AG08395 (cell line): ENCODE measurements at places on chromosomes 3 and 15.

DNA sequence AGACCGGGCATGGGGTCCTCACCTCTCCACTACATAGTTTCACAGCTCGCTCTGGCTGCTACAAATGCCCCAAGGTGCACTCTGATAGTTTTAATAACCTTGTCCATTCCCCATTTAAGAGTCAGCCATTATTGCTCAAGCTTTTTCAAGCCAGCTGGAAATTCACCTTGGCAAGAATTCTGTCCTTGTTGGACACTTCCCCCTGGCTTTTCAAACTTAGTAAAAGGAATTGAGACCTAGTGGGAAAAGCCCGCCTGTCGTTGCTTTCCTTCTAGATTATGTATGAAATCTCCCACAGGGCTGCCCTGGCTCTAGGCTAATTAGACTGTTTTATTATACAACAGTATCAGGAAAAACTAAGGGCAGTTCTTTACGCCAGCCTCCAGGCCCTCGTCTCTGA, 293.7 kb upstream of the GADL1 start:
- DNase-seq, result no peak

DNA sequence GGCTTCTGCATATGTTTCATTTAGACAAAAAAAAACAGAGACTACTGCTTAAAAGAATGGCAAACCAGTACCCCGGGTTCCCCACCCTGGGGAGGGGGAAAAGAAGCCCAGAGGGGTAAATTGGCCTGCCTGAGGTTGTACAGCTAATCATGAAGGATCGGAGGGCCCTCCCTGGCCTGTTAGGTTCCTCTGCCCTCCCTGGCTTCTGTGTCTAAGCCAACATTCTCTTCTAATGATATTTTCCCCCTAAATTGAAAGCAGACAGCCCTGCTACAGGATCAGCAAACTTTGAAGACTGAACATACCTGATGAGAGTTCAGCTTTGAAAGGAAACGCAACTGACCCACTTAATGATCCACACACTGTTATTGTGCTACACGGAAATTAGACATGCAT, 2.5 kb downstream of the ARHGAP31 start:
- no peak for DNase-seq

- DNase-seq, result no peak
These were observed 112.8 kb downstream of the NSUN3 start for GRCh38 chr3:94175677-94176076.

DNA sequence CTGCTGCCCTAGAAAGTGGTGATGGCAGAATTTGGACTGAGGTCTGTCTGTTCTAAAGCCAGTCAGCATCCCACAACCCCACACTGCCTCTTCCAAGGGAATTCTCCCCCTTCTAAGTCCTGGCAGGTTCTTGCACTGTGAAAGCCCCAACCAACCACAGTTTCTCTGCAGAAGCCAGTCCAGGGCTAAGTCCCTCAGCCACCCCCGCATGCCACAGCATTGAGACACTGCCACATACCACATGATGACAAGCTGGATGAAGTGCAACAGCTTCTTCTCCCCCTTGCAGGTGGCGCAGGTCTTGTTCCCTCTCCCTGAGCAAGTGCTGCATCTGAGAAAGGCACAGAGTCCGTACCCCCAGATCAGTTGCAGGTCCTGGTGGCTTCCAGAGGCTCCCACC, 18.6 kb downstream of the SSUH2 start:
- DNase-seq, result peak; percentile 61

GRCh38 chr3:71262364-71263265, 320.9 kb downstream of the FOXP1 start:
- no peak for DNase-seq

GRCh38 chr3:74390121-74390877, 224.2 kb downstream of the CNTN3 start:
- DNase-seq, result peak; percentile 29

GRCh38 chr3:186644683-186645082, 4.5 kb downstream of the FETUB start:
- no peak for DNase-seq

- peak; percentile 10 for DNase-seq
These were observed 234.0 kb downstream of the MYRIP start for GRCh38 chr3:40043444-40043755.

DNA sequence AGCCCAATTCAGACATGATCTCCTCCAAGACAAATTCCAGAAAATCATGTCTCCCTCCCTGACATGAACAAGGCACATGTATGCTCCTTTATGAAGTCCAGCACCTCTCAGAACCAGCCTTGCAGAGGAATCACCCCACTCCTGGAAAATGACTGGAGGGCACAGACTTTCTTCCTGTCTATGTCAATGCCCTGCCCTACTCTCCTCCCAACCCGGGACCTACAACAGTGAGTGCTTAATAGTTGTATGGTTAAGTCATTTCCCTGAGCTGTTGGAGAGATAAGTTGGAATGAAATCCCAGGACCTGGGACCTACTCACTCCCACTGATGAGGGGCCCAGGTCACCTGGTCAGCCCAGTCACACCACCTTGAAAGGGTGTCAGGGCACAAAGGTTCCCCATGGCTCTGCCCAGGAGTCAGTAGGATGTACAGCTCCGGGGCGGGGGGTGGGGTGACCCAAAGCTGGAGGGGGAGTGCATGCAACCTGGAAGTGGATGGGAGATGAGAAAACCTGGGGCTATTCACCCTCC, 80.1 kb upstream of the HERC1 start:
- DNase-seq, result no peak

- DNase-seq, result no peak
These were observed 53.2 kb downstream of the CD200R1L start for GRCh38 chr3:112793326-112794081.

DNA sequence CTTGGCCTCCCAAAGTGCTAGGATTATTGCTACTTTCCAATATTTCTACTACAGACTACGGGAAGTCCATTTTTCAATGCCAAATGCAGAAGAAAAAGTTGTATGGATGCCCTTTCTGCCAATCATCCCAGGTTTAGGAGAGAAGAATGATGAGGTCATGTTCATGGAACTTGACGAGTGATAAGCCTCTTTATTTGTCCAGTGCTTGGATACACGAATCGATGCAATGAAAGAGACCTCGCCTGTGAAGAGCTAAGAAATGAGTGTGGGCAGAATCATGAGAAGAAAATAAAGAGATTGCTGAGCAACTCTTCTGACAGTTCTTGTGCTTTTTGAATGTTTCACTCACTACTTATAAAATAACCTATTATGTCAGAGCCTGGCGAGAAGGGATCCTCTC, 996 bp upstream of the SLC28A1 start:
- no peak for DNase-seq

DNA sequence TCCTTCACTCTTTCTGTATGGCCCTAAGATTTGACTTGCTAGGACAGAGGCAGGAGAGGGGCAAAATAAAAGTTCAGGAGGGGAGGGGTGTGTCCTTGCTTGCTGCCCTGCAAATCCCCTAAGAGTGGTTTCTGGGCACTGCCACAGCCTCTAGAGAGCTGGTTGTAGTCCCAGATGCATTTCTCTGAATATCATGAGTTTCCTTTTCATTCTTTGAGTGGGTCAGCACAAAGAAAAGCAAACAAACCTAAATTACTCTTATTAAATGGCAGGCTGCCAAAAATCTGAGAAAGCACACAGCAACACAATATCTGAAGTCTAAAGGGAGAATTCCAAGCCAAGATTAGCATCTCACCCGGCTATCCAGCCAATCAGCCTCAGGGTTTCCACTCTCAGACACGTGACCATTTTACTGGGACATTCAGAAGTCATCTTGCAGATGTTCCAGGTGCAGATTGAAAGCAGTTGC, 919.3 kb downstream of the TUSC7 start:
- DNase-seq, result peak; percentile 24

DNA sequence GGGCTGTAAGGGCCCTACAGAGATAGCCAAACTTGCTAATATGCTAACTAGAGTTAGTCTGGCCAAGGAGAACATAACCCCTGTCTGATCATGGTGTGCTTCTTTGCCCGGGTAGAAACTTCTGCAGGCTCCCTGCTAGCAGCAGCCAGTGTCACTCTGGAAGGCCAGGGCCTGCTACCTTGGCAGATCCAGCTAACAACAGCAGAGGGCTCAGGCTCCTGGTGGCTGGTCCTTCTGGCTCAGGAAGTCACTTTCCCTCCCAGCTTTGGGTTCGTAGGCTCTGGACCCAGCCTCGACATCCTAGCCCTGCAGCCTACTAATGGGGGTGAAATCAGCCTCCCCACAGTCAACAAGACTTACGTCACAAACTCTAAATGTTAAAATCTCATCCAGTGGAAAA, 373.7 kb upstream of the RGMA start:
- no peak for DNase-seq

DNA sequence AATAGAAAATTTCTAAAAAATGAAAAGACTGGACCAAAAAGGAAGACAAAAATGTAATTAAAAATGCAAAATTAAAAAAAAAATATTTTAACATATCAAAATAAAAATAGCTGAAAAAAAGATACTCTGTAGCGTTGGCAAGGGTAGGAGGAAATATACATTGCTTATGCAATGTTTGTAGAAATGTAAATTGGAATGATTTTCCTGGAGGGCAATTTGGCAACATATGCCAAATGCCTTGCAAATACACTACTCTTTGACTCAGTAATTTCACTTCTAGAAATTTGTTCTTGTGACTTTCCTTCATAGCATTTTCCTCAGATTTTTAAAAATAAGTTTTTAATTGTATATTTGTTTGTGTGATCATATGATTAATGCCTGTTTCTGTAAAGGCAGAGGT, 296.6 kb downstream of the ZNF621 start:
- no peak for DNase-seq

- DNase-seq, result no peak
These were observed 279.8 kb upstream of the SEMA6D start for GRCh38 chr15:47437491-47437890.

- DNase-seq, result no peak
These were observed 597.3 kb downstream of the NAALADL2 start for GRCh38 chr3:175456466-175456865.

- DNase-seq, result no peak
These were observed 10.5 kb upstream of the PRR23E start for GRCh38 chr3:127182431-127182830.

- DNase-seq, result no peak
These were observed 299.8 kb upstream of the GPR149 start for GRCh38 chr3:154729741-154730140.

GRCh38 chr3:37118163-37118562, 56.2 kb downstream of the LRRFIP2 start:
- no peak for DNase-seq

GRCh38 chr3:143298886-143299535, 179.4 kb downstream of the CHST2 start:
- no peak for DNase-seq

GRCh38 chr3:30233913-30234646, 372.3 kb upstream of the TGFBR2 start:
- DNase-seq, result no peak

DNA sequence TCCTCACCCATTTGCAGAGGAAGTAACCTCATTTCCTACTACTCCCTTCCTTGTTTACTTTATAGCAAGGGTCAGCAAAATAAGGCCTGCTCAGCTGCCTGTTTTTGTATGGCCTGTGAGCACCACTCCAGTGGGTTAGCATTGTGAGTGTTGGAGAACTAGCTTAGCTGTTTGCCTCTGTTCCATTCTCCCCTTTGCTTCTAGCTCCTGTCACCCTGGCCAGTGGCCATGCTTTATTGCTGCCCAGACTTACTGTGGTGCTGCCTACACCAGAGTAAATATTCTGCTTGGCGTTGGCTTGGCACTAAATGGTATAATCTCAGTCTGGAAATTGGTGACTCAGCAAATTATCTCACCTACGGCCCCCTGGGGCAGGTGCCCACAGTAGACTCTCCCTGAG, 8.8 kb downstream of the PDCD6IP start:
- DNase-seq, result no peak

GRCh38 chr3:48716508-48716981, 476 bp downstream of the IP6K2 start:
- DNase-seq, result no peak

DNA sequence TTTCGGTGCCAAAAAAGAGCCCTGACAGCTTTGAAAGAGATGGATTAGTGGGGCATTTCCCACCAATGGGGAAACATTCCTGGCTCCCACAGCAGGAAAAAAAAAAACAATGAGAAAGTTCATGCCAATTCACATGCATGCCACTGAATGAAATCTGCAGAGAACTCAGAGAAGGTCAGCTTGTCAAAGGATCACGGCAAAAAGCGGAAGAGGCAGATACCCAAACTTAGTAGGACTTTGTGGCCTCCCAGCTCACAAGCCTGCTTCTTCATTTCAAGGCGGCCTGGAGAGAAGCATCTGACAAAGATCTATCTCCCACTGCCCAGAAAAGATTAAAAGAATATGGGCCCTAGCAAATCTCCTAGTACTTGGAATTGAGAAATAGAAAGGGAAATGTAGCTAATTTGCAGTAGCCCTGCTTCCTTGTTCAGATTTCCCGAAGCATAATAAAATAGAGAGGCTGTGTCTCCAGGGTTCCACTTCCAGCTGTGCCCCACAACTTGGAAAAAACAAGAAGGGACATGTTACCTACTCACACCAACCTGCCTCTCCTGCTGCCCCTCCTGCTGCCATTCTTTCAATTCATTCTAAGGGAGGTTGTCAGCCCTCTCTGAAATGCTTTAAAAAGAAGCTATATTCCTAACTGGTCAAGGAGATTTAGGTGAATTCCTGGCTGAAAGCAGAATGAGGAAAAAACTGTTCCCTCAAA, 170.4 kb downstream of the FHIT start:
- DNase-seq, result no peak

GRCh38 chr3:74282202-74282601, 332.3 kb downstream of the CNTN3 start:
- DNase-seq, result no peak

DNA sequence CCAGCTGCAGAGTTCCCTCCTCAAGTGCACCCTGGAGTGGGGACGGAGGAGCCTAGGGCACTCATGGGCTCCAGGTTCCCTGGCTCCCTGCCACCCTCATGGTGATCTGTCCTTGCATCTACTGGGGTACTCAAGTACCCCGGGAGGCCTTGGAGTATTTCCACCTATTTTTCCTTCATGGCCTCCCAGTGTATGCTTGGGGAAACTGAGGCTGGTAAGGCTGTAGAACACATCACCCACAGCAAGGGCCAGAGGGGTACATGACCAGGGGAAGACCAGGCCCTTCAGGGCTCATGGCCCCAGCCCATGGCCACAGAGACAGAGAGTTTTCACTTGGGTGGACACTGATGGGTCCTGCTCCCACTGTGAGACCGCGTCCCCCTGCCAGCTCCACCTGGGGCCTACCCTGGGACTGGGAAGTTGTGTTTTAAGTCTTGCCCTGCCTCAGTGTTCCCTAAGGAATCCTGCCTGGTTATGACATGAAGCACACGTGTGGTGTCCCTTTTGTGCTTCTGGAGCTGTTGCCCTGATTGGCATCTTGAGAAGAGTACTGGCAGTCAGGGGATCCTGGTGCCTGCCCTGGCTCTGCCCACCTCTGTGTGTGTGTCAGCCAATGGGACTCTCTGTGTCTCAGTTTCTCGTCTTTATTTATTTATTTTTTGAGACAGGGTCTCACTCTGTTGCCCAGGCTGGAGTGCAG, 132.8 kb downstream of the TJP1 start:
- DNase-seq, result no peak

DNA sequence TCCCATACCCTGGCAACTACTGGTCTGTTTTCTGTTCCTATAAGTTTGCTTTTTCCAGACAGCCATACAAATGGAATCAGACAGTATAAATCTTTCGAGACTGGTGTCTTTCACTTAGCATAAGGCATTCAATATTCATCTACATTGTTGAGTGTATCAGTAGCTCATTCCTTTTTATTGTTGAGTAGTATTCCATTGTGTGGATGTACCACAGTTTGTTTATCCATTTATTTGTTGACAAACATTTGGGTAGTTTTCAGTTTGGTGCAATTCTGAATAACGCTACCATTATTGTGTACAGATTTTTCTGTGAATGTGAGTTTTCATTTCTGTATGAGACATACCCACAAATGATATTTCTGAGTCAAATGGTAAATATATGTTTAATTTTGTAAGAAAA, 35.4 kb downstream of the LARP6 start:
- DNase-seq, result no peak

- DNase-seq, result no peak
These were observed 300.0 kb downstream of the PTPRG start for GRCh38 chr3:61861410-61861809.
